ENCODE measurements at places on chromosomes 2 and 18.

DNA sequence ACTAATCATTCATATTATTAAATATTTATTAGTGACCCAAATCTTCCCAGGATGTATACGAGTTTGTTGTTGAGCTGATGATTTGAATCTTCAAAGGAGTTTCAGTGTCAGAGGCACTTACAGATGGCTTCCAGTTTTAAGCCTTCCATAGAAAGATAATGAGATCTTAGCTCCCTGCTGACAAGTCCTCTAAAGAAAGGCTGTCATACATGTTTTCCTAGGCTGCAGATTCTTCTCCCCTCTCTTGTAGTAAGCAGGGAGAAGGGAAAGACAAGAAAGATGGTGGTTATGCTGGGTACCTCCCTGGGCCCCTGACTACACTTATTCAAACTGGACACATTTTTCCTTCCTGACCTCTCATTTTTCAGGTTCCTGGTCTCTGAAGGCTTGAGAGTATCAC, 8.1 kb upstream of the GAREM1 start:
- DNase-seq = no peak

- DNase-seq = no peak
Observed at GRCh38 chr2:231017231-231017598, 20.1 kb upstream of the C2orf72 start.

- DNase-seq = no peak
Observed at GRCh38 chr2:222577341-222577740, 78.6 kb downstream of the FARSB start.

DNA sequence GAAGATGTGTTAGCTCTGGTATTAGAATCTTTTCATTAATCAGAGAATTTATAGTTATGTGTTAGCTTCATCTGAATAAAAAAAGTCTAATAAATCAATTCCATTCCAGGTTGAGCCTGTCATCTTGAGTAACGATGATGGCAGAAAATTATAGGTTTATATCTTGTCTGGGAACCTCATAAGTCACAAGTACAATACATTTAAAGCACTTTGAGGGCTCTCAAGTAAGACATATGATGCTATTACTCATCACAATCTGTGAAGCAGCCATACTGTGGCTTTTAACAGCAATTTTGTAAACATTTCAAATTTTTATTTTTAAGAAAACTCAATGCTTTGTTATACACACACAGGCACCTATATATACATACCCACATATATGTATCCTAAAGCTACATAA, 484.1 kb upstream of the VRK2 start:
- DNase-seq = no peak
